ENCODE measurements at places on chromosomes 2 and 18.

GRCh38 chr18:77106331-77106730 is 26.3 kb downstream of the MBP start:
- DNase-seq, result peak; percentile 62

- DNase-seq, result no peak
Measured at GRCh38 chr2:111178730-111179405, 58.2 kb downstream of the BCL2L11 start.

- no peak for DNase-seq
Measured at GRCh38 chr2:143284087-143284675, 155.0 kb downstream of the ARHGAP15 start.

DNA sequence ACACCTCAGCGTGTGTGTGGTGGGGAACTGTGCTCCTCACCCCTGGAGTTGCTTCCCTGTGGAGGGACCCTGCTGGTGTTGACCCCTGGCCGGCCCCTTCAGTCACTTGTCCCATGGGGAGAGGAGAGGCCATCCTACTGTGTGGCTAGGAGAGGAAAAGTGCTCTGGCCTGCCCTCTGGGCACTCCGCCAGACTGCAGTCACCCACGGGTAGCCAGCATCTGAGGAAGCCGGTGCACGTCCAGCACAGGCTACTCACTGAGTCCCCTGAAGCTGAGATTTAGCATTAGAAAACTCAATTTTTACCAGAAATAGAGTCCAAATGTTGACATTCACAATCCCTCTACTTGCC is 211.5 kb upstream of the RAB6C start:
- DNase-seq, result no peak

GRCh38 chr2:61434314-61434713 is 36.6 kb downstream of the USP34 start:
- no peak for DNase-seq

Data from activated CD8-positive, alpha-beta memory T cell treated with anti-CD3 and anti-CD28 coated beads for 1 hour (primary cell).